ENCODE measurements at places on chromosomes 12 and 14.

- no peak for DNase-seq
Measured at GRCh38 chr14:99735189-99736135, 51.4 kb downstream of the CYP46A1 start.

- DNase-seq, result no peak
Measured at GRCh38 chr12:23133471-23133870, 508.5 kb downstream of the ETNK1 start.

- no peak for DNase-seq
Measured at GRCh38 chr12:111428728-111429175, 23.0 kb downstream of the SH2B3 start.

- DNase-seq, result no peak
Measured at GRCh38 chr14:68665792-68666204, 127.1 kb downstream of the ZFP36L1 start.

- no peak for DNase-seq
Measured at GRCh38 chr14:103767336-103767894, 51.8 kb downstream of the ZFYVE21 start.

GRCh38 chr14:91835197-91835919, 32.0 kb downstream of the TC2N start:
- DNase-seq, result peak; percentile 25

- no peak for DNase-seq
Measured at GRCh38 chr12:42135259-42135814, 9.3 kb downstream of the GXYLT1 start.

DNA sequence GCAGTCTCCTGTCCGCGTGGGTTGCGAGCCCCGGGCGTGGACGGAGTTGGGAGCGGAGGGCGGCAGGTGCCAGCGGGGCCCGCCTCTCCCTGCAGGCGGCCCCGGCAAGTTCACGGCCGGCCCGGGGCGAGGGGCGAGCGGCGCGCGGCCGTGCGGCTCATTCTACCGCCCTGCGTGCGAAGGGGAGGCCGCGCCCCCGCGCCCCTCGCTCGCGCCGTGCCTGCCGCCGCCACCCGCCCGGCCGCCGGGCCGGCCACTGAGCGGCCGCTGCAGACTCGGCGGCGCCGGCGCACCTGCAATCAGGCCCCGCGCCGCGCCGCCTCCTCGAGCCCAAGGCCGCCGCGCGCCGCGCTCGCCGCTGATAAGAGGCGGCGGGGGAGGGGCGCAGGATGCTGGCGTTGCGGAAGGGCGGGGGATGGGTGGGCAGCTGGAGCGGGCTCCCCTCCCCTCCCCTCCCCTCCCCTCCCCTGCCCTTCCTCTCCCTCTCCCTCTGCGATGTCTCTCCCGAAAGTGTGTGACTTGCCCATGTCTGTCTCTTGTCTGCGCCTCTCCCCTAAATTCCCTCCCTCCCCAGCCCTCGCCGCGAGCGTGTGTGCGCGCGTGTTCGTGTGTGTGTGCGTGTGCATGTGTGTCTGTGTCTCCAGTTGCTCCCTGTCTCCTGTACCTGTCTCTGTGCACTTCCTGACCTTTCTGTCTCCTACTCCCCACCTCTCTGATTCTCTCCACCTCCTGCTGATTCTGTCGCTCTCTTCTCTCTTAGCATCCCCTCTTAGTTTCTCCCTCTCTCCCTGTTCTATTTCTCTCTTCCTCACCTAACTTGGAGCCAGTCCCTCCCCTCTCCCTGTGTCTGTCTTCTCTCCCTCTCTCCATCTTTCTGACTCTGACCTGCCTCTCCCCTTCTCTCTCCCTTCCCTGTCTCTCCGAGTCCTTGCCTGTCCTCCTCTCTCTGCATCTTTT, 768.1 kb upstream of the TBX3 start:
- DNase-seq, result no peak

- DNase-seq, result no peak
Measured at GRCh38 chr12:24661657-24662096, 287.2 kb downstream of the BCAT1 start.

- DNase-seq, result no peak
Measured at GRCh38 chr14:100298551-100299237, 7.5 kb downstream of the SLC25A29 start.

DNA sequence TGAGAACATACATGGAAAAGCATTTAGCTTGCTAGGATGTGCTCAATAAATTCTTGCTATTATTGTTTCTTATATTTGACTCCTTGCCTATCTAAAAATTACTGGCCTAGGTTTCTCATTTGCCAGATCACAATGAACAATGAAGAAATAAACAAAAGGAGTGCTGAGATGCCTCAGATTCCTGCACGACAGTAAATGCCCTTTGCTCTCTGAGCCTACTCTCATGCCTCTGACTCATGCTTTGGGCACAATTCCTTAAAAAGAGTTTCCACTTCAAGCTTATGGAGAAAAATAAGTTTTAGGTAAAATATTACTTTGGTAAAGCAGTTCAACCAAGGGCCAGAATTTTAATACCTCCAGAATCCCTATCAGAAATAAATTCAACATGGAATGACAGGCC, 30.9 kb downstream of the GRIN2B start:
- no peak for DNase-seq

DNA sequence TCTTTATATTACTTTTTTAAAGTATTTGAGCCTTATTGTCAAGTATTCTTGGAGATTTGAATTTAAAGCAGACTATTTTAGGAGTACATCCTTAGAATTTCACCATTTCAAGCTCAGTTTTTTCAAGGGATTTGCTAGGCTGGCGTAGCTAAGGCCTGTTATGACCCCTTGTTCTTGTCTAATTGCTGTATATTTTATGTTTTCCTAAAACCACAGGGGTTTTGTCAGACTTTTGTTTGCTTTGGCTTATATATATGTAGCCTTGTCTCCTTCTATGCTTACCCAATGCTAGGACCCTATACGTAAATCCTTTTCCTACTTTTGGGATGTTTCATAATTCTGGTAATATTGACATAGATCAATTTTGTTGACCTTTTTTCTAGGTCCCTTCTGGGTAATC, 147.0 kb upstream of the SYT10 start:
- DNase-seq, result no peak

- DNase-seq, result no peak
Measured at GRCh38 chr14:50020184-50020583, 96.2 kb downstream of the VCPKMT start.

DNA sequence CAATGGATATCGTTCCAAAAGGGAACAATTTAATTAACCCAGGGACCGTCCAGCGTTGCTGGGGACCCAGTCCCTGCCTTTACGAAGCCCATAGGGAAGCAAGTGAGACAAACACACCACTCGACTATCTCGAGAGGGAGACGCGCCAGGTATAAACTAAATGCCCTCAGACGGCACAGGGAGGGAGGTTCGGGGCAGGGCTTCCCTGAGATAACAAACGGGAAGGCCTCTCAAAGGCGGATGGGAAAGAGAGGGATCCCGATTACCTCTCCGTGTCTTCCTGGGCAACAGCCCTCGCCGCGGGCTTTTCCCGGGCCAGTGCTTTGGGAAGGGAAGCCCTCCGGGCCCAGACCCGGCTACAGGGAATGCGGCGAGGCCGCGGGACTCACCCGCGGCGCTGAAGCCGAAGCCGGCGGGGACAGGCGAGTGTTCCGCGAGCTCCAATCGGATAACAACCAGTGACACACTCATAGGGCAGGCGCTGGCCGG, 390 bp downstream of the BRAP start:
- DNase-seq, result peak; percentile 1

- no peak for DNase-seq
Measured at GRCh38 chr14:90728951-90729350, 87.3 kb downstream of the TTC7B start.

- no peak for DNase-seq
Measured at GRCh38 chr12:26948309-26948708, 10.0 kb downstream of the FGFR1OP2 start.

DNA sequence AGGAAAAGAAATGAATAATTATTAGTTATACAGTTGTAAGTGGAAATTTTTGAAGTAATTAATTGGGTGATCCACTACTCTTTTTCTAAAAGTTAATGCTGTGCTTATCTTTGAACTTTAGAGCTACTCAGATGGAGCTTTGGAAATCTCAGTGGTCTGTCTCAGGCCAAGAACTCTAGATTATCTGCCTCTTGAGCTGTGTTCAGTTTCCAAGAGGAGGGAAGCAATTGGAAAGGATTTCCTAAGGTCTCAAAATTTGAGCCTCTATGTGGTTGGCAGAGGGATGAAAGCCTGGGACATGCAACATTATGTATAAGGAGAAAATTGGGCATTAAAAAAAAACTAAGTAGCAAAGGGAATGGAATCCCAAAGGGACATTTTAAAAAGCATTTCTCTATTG, 334.0 kb upstream of the PRICKLE1 start:
- no peak for DNase-seq

- DNase-seq, result no peak
Measured at GRCh38 chr12:131521326-131521725, 189.6 kb upstream of the SFSWAP start.

DNA sequence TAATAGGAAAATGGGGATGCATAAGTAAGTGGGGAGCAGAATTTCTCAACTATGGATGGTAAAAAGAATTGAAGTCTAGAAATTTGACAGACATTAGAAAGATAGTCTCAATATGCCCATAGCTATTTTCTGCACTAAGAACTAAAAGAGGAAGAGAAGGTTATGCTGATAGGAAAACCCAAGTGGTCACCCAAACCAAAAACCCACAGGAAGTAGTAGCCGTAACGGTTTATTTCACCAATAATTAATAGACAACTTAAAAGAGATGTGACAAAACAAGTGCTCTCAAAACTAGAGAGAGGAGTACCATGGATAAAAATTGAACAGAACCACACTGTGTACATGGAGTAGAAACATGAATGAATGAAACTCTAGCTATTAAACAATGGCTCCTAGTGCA, 295.4 kb downstream of the FSCB start:
- DNase-seq, result no peak

DNA sequence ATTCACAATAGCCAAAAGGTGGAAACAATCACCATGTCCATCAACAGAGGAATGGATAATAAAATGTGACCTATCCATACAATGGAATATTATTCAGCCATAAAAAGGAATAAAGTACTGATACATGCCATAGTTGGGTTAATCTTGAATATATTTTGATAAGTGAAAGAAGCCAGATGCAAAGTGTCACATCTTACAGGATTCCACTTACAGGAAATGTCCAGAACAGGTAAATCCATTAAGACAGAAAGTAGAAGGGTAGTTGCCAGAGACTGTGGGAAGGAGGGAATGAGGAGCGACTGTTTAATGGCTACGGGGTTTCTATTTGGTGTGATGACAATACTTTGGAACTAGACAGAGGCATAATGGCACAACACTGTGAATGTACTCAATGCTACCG, 171.6 kb downstream of the KSR2 start:
- DNase-seq, result no peak

GRCh38 chr12:46507766-46508165, 135.2 kb upstream of the SLC38A2 start:
- no peak for DNase-seq

- DNase-seq, result no peak
Measured at GRCh38 chr14:53638966-53639365, 317.7 kb downstream of the BMP4 start.

All from CD4-positive, alpha-beta T cell treated with Interleukin-15 for 4 hours (primary cell).